AG09309 (cell line): ENCODE measurements at places on chromosomes 3 and 15.

DNA sequence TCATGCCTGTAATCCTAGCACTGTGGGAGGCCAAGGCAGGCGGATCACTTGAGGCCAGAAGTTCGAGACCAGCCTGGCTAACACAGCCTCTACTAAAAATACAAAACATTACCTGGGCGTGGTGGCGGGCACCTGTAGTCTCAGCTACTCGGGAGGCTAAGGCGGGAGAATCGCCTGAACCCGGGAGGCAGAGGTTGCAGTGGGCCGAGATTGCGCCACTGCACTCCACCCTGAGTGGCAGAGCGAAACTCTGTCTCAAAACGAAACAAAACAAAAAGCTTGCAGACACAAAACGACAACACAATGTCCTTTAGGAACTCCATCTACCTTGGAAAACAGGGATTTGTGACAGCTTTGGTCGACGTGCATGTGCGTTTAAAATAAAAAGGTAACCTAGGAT, 716 bp upstream of the KLHL24 start:
- DNase-seq = no peak

DNA sequence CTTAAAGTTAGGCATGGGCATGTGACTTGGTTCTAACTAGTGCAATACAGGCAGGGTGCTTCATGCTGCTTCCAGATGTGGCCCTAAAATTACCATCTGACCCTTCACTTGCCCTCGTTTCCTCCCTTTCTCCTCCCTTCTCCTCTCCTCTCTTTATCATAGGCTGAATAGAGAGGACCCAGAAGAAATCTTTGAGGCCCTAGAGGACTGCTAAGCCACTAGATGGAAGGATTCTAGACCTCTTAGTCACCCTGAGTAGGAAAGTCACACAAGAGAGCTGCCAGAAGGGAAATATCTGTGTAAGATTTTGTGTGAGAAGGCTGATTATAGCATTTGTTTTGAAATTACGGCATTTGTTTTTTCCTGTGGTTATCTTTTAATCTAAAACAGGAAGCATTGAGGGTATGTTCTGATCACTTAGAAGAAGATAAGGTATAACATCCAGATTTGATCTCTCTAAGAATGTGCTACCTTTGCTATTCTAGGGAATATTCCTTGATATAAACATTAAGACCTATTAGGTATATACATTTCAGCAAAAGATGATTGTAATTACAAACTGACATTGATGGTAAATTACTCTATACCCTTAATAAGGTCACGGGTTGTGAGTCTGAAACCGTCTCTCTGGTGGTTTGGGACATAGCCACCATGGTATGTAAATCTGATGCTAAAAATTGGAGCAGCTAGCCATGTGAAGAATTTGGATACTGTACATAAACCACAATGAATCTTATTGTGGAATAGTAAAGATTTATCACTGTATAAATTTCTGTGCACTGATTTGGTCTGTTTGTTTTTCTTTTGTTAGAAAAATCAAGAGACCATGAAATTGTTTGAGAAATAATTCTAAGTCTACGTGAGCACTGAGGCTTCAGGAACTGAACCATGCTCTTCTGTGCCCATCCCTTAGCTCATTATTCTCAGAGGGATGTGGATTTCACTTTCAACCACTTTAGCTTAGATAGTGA, 84.1 kb downstream of the TP63 start:
- DNase-seq = peak; percentile 61

- no peak for DNase-seq
Observed at GRCh38 chr3:168511428-168512014, 415.8 kb upstream of the GOLIM4 start.

DNA sequence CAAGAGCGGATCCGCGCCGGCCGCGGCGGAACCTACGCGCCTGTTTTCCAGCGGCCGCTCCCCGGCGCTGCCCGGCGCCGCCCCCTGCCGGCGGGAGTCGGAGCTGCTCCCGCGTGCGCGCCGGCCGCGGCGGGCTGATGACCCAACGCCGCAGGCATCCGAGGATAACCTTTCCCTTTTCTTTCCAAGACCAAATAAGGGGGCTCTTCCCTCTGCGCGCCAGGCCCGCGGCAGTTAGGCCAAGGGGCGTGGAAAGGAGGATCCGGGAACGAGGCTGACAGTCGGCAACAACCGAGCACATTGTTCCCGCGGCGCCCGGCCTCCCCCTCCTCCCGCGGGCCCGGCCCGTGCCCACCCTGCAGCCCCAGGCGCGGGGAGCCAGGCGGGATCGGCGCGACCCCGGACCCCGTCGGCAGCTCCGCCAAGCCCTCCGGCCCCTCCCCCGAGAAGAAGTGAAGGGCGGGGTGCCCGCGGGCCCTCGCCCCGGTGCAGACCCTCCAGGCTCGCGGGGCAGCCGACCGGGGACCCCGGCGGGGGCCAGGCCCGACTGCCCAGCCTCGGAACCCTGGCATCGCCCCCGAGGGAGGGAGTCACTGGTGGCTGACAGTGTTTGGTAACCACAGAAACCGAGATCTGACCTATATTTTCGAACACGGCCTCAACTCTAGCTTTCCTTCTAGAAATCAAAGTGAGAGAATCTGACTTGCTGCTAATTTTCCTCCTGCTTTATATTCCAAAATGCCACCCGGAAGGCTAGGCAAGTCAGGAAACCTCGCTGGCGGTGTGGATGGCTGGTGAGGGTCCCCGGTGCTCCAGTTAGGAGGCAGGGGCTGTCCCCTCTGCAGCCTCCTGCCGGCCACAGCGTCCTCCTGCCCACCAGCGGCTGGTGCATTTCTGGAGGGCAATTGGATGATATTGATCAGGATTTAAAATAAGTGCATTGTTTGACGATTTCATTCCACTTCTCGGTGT, 45.6 kb upstream of the SYNM start:
- DNase-seq = peak; percentile 29

DNA sequence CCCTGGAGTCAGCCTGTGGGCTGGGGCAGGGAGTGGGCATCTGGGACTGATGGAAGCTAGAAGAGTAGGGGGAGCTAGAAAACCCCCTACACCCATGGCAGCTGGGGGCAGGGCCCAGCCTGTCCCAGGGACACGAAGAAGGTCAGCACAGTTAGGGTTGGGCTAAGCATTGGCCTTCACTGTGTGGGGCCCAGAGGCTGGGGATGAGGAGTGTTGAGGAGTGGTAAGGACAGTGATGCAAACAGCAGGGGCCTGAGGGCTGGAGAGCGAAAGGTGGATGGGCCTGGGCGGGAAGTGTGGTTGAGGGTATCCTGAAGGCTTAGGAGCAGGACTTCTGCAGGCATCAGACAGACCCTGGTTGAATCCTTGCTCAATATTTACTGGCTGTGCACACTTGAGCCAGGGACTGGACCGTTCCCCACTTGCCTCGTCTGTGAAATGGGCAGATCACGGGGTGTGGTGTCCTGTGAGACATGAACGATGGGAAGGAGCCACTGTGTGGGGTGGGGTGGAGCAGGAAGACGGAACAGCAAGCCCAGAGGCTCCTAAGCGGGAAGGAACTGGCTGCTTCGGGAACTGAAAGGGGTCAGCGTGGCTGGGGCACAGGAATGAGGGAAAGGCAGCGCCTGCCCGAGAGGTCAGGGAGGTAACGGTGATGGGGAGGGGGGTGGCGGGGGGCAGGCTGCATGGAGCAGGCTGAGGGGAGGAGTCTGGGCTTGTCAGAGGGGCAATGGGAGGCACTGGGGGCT, 7.3 kb downstream of the PRKCD start:
- no peak for DNase-seq

- no peak for DNase-seq
Observed at GRCh38 chr3:129289201-129289921, 10.7 kb downstream of the HMCES start.

GRCh38 chr3:61058836-61059235, 192.4 kb downstream of the FHIT start:
- no peak for DNase-seq

DNA sequence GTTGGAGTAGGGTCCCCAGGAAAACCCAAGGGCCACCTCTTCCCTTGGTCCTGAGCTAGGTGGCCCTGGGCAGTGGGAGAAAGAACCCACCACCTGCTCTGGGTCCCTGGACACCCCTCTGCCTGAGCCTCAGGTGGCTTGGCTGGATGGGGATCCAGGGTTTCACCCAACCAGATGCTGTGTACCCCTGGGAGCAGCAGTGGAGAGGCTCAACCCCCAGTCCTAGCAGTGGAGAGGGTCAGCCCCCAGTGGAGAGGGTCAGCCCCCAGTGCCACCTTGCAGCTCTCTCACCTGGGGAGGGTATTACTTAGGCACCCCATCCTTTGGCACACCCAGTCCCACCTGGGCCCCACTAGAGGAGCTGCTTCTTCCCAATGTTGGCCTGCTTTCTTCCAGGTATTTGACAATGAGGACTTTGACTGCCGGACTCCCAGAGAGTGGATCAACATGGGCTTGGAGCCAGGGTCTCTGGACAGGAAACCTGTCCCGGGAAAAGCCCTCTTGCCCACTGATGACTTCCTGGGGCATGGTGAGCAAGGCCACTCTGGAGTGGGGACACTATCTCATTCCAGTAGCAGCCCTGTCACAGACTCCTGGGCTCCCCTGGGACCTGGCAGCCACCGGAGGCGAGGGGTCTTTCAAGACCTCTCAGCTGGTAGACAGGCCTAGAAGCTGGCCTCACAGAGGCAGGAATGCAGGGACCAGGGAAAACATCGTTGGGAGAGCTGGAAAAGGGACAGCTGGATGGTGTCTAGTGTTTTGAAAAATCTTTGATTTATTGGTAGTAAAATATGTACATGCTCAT, 11.6 kb downstream of the DNAH1 start:
- DNase-seq = no peak

DNA sequence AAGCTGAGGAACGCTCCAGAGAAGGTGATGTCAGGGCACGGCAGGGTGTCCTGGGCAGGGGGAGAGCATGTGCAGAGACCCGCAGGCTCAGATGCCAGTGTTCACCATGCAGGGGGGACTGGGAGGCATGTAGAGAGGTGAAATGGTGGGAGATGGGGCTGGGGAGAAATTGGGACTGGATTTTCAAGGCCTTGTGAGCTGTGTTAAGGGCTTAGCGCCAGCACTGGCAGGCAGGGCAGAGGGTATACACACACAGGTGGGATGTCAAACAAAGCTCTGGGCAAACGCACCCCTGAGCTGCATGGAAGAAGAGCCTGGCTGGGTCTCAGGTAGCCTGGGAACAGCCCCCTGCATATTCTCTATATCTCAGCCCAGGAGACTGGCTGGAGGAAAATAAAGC, 282.7 kb downstream of the SHQ1 start:
- DNase-seq = no peak

DNA sequence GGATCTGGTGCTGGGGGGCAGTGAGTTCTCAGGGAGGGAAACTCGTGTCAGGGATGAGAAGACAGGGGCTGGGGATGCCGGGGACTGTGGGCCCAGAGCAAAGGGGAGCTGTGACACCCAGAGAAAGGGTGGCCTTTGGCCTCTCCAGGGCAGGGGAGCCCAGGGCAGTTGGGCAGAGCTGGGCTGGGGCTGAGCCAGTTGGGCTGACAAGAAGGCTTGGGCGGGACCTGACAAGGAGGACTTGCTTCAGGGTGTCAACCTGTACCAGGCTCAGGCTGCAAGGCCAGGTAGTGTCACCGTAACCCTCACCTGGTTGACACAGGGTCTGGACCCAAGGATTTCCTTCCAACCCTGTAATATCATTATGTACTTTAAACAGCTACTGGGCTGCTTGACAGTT, 13.2 kb upstream of the ANPEP start:
- no peak for DNase-seq

DNA sequence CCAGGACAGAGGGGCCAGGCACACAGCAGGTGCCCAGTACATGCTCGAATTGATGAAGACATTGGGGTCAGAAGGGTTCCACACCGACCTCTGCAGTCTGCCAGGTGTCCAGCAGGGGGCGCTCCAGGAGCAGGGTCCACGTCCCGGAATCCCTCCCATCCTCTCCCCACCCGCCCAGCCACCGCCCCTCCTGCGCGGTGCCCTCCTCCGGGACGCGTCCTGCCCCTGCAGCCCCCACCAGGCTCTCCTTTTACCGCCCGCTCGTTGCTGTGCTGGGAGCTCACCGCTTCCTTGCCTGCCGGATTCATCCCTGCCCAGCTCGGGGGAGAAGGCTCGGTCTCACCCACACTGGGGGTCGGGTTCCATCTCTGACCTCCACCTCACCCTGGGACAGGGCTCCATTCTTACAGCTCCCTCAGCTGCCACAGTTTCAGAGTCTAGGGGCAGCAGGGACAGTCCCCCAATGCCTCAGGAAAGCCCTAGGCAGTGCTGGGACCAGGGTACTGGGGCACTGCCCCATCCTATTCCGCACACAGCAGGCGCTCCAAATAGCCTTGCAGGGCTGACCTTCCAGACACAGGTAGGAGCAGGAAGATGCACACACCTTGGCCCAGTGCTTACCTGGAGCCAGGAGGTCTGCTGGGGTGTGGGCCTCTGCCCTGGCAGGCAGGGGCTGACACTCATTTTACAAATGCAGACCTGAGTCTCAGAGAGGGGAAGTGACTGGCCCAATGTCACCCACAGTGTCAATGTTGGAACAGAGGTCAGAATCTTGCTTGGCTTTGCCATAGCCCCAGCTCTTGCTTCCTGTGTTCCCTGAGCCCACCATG, 31.0 kb downstream of the GRIP2 start:
- DNase-seq = no peak
